ENCODE measurements at places on chromosomes 5 and 9. TPM values are rescaled to one million over a fixed set of nuclear protein-coding genes. Genes with fewer than 3 reads are reported as not detected.

- DNase-seq = no peak
Observed at GRCh38 chr5:142507531-142508372, 178.1 kb downstream of the FGF1 start.

MARCOL gene
- total RNA-seq = 0.72 TPM

HMGXB3 gene
- total RNA-seq = 24.3 TPM

GRCh38 chr9:92590377-92590776, 54.6 kb upstream of the ECM2 start:
- peak; percentile 66 for DNase-seq

DNA sequence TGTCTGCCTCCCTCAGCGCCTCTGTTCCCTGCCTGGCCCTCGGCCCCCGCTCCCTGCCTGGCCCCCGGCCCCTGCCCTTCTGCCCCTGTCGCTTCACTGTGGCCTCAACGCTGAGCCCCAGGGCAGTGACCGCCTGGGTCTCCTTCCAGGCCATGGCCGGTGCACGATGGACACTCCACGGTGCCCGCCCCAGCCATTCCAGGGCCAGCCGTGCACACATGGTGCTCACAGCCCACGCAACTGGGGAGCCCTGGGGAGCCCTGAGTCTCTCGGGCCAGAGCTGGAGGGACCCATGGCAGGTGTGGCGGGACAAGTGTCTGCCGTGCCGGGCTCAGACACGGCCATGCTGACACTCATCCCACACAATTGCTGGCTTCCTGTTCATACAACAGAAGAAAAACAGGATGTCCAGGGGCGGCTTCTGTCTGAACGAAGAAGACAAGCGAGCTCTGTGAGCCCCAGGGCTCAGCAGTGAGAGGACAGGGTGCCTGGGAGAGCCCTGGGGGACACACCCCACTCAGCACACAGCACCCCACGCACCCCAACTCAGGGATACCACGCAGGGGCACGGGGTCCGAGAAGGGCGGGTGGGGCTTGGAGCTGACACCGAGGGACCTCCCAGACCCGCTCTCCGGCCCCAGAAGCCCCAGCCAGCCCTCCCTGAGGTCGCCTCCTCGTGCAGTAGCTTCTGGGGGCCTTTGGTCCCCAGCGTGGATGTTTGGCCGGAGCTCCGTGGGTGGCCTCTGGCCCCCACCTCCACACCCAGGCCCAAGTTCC, 35.7 kb downstream of the EXD3 start:
- no peak for DNase-seq

DNA sequence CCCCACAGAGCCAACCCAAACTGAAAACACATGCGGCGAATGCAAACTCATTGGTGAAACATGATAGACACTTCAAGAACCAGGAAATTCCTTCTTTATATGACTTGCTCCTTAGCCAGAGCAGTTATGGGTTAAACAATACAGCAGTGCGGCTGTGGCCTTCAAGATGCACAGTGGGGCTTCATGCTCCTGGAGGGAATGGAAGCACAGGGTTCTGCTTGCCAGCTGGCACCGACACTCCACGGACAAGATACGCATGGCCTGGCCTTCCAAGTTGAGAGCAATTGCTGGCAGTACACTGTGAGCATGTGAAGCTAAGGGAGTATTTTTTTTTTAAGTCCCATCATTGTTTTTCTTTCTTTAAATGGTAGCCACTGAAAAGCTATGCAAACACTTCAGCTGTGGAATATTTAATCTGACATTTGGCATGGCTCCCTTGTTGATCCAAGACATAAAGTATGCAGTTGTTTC, 451.6 kb upstream of the CD180 start:
- DNase-seq = peak; percentile 92

DNA sequence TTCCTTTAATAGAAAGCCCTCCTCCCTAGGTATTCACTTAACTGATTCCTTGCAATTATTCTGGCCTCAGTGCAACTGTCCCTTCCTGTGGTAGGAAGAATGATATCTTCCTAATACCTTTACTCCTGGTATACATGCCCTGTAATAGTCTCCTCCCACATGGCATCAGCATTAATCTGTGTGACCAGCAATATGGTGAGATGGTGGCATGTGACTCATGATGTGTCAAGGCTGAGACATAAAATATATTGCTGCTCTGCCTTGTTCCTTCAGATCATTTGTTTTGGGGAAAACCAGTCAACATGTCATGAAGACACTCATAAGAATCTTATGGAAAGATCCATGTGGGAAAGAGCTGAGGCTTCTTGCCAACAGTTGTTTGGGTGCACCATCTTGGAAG, 149.1 kb upstream of the TRPM3 start:
- no peak for DNase-seq

COL23A1 gene
- 0.60 TPM for total RNA-seq

DNA sequence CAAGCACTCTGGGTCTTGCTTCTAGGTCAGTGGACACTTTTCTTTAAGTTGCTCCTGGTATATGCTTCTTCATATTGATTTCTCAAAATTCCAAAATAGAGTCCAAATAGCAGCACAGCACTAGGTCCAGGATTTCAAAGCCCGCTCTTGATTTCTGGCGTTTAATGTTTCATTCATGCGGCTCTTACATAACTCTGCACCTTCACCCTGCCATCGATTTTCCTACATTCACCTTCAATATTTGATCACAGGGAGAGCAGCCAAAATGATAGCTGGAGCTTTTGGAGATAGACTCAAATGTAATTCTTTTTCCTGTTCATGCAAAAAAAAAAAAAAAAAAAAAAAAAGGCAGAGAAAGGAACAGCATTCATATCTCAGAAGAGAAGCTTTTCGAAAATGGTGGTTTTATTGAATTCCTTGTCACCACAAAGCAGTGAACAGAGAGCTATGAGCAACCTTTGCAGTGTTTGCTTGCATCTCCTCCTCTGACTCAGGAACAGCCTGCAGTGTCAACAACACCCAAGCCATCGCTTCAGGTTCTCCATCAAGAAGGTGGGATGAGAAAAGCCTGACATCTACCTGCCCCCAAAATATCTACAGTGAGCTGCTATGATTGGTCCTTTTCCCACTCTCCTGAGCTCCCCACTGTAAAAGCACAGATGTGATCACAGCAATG, 97.8 kb downstream of the MED10 start:
- DNase-seq = no peak
